ENCODE measurements at places on chromosomes 4 and X. TPM values are rescaled to one million over a fixed set of nuclear protein-coding genes. Genes with fewer than 3 reads are reported as not detected.

DNA sequence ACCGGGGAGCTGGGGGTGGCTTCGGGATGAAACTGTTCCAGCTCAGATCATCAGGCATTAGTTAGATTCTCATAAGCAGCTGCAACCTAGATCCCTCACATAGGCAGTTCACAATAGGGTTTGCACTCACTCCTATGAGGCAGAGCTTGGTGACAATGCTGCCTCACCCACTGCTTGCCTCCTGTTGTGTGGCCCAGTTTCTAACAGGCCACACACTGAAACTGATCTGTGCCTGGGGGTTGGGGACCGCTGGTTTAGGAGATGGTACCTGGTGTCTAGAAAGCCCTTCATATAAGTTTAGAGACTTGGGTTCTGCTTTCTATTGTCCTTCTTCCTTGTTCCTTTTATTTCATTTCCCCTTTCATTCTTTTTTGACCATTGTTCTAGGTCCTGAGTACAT, 234.2 kb downstream of the FRAS1 start:
- no peak for DNase-seq

DNA sequence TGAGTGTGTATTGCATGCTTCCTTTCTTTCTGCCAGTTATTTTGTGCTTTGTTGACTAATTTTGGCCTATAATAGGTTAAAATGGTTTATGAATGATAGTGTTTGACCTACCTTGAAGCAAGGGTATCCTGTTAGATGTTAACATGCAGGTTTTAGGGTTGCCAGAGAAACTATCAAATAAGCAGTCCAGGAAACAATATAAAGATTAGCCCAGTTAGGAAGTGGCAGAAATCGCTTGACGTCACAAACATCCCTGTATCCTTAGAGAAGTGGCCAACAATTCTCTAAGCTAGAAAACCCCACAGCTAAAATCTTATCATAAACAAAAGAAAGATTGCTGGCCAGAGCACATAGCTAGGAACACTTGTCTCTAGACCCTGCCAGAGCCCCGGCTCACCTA, 3.8 kb downstream of the NAP1L5 start:
- no peak for DNase-seq

The FAM184B gene
- total RNA-seq = not detected

GRCh38 chr4:104351706-104352105, 143.0 kb downstream of the CXXC4 start:
- no peak for DNase-seq

GRCh38 chr4:21790438-21791029, 158.0 kb downstream of the KCNIP4 start:
- DNase-seq = no peak

The KCND1 gene
- total RNA-seq = 0.90 TPM

The MAGEB16 gene
- total RNA-seq = not detected

DNA sequence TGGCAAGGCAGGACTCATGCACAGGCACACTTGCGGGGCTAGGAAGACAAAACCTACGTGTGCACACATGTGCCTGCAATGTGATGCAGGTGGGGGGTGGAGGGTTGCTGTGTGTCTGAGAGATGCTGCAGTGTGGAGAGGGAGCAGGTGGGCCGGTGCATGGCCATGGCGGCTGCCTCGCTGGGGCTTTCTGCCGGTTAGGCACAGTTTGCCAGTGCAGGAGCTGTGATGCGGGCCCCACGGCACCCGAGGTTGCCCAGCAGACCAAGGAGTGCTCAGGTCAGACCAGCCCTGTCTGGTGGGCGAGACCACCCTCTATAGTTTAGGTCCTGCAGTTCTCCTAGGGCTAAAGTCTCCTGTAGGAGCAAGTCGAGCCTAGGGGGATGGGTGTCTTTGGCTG, 4.4 kb upstream of the AFM start:
- no peak for DNase-seq
